ENCODE measurements at places on chromosomes 16 and 17. TPM values are rescaled to one million over a fixed set of nuclear protein-coding genes. Genes with fewer than 3 reads are reported as not detected.

- peak; percentile 79 for DNase-seq
Observed at GRCh38 chr17:68061512-68062313, 26.2 kb downstream of the KPNA2 start.

GRCh38 chr16:60127196-60127595 is 1393.1 kb upstream of the GOT2 start:
- peak; percentile 34 for DNase-seq

- DNase-seq: no peak
Observed at GRCh38 chr17:71842986-71843385, 277.8 kb upstream of the SOX9 start.

DNA sequence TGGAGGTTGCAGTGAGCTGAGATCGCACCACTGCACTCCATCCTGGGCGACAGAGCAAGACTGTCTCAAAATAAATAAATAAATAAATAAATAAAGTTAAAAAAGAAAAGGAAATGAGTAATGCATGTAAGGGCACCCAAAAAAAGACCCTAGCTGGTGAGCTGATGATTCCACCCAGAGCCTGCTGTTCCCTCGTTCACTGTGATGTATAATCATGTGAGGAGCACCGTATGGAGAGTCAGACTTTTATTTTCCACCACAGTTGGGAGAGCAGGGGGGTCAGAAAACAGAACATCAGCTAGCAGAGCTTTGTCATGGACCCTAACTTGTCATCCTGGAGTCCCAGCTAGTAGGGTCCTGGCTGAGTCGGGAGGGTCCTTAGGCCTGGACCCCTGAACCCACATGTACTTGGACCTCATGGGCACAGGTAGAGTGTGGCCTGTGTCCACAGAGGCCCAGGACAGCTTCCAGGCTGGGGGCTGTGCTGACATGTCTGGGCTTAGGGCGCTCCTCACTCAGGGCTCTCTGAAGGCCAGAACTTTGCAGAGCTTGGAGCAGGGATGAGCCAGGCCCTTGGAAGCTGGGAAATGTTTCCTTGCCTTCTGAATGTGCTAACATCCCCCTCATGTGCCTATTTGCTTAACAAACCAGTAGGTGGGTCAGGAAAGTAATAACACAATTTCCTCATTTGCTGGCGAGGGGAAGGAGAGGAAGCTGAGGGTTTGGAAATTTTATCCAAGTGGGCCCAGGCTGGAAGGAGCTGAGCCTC is 18.8 kb upstream of the LASP1NB start:
- DNase-seq: no peak

DNA sequence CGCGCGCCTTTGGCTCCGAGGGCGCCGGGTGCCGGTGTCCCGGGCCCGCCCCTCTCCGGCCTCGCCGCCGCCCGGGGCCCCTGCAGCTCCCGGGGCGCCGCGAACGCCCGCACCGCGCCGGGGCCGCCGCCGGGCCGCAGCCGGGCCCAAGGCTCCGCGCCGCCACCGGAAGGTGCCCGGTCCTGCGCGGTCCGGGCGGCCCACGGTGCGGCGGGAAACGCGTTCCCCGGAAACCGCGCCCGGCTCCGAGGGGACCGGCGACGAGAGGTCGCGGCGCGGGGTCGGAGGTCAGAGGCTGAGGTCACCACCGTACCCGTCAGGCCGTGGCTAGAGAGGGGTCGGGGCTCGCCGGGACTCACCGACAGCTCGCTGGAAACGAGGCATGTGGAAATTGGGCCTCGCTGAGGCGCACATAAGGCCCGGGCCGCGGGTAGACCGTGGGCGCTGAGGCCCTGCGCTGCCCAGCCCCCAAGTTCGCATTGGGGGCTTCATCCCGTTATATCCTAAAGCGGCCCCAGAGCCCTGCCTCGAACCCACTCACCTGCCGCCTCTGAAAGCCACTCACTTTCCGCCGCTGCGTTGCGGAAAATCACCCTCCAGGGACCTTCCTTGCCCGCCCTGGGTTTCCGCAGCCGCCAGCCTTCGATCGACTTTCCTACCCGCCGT is at the start of gene DUS1L:
Gene DUS1L, minus strand, starts transcription at position 167 of the 666 bp plus-strand sequence. CDS start 745 bp downstream, outside the sequence.
- DNase-seq: peak; percentile 43

DNA sequence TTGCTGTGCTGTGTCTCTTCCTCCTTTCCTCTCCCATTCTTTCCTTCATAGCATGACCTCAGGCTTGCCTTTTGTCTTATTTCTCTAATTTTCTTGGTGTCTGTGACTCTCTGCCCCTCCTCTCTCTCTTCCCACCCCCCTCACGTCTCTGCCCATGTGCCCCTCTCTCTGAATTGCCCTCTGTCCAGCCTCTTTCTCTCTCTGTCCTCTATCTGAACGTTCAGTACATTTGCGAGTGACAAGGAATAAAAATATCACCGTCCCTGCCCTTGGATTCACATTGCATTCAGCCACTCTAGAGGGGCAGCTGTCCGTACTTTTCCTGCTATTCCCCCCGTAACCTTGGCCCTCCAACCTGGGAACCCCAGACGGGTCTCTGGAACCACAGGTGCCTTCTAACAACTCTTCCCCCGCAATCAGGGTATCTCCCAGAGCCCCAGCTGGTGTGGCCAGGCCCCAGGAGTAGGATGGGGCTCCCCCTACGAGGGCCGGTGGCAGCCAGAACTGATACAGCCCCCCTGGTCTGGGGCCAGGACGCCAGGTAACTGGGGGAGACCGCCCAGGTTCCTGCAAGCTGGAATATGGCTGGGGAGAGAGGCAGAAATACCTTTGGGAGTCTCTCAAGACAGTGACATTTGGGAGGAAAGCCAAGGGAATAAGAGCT is 1.8 kb downstream of the KIF1C start:
- no peak for DNase-seq

DNA sequence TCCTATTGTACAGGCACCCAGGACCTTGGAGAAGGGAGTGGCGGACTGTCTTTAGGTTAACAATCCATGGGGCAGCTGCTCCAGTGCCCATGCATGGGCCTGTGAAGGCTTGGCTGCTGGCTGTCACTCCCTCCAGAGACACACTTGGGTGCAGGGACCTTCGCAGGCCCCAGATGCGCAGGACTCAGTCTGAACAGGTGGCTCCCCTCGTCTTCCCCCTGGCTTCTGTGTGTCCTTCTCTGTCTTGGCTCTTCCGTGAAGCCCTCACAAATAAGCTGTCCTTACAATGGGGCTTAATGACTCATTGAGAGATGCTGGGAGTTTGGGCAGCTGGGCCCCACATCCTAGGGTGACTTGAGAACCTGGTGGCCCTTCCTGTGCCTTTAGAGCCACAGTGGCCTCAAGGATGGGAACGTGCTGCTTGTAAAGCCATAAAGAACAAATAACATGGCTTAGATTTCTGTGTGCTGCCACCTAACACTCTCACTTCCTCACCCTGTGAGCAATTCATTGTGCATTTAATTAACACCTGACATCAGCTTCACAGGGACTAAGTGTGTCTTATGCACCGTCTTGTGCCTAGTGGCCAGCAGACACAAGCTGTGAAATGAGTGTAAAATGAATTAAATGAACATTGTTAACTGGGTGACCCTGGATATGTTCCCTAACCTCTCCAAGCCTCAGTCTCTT is 340.7 kb downstream of the SNX29 start:
- no peak for DNase-seq

DNA sequence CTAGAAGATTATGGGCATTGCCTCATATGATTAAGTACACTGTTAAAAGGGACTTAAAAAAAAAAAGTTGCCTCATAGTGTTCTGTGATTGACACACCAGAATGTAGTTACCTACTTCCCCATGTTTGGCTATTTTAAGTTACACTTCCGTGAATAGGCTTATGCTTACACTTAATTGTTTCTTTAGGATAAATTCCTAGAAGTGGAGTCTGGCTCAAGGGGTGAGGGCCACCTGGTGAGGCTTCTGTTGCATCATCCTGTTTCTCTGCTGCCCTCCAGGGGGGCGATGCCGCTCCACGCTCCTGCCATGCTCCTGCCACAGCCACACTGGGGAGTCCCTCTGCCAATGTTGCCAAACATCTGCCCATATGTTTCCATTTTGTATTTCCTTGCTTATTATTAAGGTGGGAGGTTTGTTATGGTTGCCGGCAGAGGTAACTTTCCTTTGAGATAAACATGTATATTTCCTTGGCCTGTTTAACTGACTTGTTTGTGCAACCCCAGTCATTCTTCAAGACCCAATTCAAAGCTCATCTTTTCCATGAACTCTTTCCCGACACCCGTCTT is 73.1 kb downstream of the KSR1 start:
- DNase-seq: no peak

DNA sequence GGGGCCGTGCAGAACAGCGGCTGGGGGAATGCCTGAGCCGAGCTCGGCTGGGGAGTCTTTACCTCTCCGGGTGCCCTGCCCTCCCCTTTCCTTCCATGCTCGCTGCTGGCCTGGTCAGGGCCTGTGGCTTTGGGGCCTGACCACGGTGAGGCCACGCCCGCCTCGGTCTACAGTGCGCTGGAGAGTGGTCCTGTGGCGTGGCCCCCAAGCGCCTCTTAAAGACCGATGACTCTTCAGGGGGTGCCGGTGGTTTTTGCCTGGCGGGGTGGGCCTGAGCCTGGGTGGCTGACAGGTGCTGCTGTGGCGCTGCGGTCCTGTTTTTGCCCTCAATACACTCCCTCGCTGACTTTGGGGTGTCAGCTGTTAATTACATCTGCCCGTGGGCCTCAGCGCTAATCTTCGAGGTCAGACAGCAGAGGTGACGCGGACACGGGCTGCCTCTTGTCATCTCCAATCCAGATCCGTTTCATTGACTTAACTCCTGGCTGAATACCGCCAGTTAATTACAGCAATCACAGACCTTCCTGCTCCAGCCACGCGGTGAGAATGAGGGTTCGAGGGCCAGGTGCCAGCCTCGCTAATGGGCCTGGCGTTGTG is 29.7 kb downstream of the GSE1 start:
- no peak for DNase-seq

DNA sequence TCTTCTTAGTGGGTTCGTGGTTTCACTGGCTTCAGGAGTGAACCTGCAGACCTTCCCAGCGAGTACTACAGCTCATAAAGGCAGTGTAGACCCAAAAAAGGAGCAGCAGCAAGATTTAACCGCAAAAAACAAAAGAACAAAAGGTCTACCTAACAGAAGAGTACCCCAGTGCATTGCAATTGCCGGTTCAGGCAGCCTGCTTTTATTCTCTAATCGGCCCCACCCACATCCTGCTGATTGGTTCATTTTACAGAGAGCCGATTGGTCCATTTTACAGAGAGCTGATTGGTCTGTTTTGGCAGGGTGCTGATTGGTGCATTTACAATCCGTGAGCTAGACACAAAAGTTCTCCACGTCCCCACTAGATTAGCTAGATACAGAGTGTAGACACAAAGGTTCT is 2.0 kb upstream of the ARRB2 start:
- DNase-seq: peak; percentile 9

DNA sequence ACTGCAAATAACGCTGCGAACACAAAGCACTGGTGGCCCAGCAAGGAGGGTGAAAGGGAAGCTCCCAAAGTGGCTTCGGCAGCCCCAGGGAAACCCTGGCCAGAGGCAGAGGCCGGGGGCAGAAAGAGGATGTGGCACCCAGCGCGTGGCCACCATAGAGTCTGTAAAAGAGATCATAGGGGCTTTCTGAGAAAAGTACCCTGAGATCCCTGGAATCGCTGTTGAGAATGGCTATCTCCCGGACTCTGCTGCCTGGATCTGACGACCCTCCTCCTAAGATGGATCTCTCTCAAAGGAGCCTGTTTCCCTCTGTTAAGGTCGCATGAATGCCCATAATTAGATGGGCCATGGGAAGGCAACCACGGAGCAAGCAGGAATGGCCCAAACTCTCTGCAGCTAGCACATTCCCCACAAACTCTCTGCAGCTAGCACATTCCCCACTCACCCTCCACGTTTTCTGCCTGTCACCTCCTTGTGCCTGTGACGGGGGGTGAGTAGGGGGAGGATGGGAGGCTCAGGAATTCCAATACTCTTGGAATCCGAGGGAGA is 364.4 kb downstream of the XYLT1 start:
- no peak for DNase-seq

GRCh38 chr17:81171941-81172340 is 5.9 kb upstream of the AATK start:
- no peak for DNase-seq

GRCh38 chr16:11309895-11310633 is 28.9 kb upstream of the PRM1 start:
- no peak for DNase-seq

DNA sequence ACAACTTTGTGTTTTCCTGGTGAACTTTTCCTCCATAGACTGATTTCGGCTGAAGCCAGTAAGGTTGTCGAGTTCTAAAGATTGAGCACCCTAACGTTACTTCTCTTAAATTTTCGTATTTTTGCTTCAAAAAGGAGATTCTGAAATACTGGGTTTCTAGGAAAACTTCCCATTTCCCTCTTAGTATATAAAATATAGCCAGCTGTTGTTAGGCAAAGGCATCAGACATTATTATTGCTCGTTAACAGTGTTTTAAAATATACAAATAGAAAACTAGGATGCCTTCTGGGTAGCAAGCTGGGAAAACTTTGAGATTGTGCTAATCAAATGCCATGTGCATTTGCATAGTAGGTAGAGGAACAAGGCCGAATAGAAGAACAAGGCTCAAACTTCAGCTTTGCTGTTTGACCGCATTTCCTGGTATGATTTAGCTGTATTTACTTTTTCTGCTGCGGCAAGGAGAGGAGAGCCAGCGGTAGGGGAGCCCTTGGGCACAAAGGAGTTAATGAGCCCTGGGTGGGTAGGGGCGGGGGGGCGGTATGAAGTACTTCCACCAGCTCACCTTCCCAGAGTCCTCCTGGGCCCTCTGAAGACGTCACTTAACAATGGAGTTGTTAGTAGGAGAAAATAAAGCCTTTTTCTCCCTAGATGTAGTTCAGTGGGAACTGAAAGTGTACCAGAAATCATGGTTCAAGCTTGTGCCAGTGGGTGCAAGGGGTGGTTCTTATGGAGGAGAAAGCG is 151.9 kb downstream of the MSI2 start:
- DNase-seq: no peak

GRCh38 chr17:69503711-69504110 is 89.2 kb downstream of the MAP2K6 start:
- no peak for DNase-seq

DNA sequence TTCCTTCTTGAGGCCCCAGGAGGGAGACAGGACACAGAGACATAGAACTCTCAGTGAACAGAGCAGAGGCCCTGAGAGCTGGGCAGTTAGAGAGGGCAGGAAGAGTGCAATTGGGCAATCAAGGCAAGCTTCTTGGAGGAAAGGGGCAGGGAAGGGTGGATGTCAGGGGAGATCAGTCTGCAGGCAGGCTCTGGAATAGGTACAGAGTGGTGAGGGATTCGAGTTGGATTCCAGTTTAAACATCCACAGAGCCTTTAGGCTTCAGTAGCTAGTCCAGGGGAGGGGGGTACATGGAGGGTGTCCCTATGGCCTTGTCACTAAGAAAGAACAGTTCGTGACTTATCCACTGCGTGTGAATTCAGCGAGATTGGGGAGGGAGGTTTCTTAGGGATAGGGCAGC is 2.0 kb downstream of the PYY start:
- no peak for DNase-seq

Gene FBRS
- 4.1 TPM for total RNA-seq

Gene ZSCAN10
- total RNA-seq: not detected

Gene DRC7
- not detected for total RNA-seq

Gene DRC3
- total RNA-seq: 2.2 TPM

Gene APOBR
- total RNA-seq: not detected

Gene PPL
- total RNA-seq: 0.20 TPM

Data from RPMI7951 (cell line).